ENCODE measurements at places on chromosomes 1 and 21.

GRCh38 chr1:34918386-34918976 is 11.0 kb downstream of the DLGAP3 start:
- DNase-seq, result no peak

DNA sequence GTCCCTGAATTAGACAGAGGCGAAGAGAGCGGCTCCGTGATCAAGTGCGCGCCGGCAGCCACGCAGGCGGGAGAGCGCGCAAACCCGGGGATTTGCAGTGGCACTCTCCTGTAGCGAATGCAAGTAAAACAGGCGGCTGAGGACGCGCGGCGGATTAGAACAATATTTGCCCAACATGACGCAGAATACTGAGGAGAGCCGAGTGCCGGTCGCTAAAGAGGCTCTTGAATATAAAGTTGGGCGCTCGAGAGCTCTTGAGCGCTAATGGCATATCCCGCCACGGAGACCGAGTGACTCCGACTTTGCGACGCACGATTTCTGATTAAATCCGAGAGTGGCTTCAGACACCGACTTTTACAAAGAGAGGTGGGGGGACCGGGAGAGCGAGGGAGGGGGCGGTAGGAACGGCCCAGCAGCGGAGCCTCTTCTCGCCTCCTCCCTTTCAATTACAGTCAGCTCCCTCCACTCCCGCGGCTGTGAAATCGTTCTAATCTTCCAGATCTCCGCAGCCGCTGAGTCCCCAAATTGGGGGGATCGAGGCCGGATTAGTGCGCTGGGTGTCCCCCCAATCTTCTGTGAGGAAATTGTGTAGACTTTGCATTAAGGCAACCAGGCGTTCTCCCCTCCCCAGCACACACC is 2.3 kb downstream of the PAX7 start:
- no peak for DNase-seq

DNA sequence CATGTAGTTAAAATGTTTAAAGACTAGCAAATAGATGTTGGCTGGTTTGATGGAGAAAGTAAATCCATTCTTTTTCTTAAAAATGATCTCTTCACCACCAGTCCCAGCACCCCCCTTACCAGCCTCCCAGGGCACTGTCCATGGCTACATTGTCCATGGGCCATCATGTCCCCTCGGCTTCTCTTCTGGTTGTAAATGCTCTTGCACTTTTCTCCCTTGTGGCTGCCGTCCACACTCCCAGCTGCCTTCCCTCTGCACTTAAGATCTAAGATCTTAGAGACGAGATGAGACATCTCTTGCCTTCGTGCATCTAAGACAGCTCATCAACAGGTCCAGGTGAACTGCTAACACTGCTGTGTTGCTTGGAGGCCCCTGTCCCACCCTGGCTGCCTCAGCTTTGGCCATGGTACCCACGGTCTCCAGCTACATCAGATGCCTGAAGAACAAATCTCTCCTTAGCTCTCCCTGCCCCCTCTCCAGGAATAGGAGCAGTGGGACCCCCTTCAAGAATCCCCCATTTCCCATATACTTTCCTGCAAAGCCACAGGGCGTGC is 11.1 kb downstream of the CAPN2 start:
- no peak for DNase-seq

- no peak for DNase-seq
These were observed 24.5 kb downstream of the SERINC2 start for GRCh38 chr1:31437433-31438037.

GRCh38 chr1:60573726-60574409 is 500.3 kb upstream of the C1orf87 start:
- DNase-seq, result no peak

DNA sequence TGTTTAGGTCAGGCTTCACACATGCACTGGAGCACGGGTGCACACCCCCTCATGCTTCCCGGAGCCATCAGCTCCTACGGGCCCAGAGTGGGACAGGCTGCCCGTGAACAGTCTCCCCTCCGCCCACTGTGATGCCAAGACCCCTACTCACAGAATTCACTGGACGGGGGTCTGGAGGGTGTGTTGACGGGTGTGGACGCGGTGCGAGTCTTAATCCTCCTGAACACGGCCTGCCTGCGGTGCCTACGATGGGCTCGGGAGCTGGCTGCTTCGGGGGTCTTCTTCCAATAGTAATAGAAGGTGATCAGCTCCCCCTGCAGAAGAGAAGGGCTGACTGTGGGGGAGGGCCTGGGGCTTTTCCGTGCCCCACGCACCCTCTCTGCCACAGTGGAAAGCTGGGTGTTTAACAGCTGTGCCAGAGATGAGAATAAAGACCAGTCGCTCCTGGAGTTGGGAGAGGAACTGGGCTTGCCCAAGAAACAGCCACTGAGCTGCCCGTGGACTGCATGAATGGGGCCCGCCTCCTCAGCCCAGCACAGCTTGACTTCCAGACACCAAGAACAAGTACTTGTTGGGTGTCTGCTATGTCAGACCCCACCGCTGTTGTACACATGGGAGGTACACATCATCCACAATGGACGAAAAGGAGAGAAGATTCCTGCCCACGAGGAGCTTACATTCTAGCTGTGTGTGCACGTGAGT is 47.9 kb downstream of the SLC45A1 start:
- DNase-seq, result no peak

- no peak for DNase-seq
These were observed 85.5 kb downstream of the CLIC4 start for GRCh38 chr1:24830680-24831272.

- DNase-seq, result no peak
These were observed 178.3 kb downstream of the TRABD2B start for GRCh38 chr1:47818682-47819573.

DNA sequence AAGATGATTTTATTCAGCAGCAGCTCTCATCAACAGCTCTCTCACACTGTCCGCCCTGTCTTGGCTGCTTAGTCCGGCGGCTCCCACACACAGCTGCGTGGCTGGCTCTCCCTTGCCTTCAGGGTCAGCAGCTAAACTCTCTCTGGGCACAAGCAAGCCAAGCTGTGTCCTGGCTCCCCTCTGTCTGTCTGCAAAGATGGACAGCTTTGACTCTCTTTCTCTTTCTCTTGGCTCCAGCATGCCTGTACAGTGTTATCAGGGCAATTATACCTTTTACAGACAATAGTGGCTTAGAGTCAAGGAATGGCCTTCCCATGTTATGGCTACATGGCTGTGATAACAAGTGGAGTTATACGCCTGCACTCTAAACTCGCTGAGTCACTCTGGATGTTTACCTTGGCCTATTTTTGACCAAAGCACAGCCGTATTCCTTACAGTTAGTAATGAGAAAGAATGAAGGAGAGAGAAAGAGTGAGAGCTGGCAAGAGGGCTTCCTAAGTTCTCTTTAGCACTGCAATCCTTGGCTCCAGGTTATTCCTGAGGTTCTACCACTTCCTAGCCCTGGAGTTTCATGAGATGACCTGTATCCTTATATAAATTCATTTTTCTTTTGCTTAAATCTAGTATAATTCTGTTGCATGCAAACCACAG is 59.9 kb upstream of the ZSWIM5 start:
- DNase-seq, result no peak

- DNase-seq, result no peak
These were observed 15.9 kb downstream of the PDXK start for GRCh38 chr21:43734928-43735229.

DNA sequence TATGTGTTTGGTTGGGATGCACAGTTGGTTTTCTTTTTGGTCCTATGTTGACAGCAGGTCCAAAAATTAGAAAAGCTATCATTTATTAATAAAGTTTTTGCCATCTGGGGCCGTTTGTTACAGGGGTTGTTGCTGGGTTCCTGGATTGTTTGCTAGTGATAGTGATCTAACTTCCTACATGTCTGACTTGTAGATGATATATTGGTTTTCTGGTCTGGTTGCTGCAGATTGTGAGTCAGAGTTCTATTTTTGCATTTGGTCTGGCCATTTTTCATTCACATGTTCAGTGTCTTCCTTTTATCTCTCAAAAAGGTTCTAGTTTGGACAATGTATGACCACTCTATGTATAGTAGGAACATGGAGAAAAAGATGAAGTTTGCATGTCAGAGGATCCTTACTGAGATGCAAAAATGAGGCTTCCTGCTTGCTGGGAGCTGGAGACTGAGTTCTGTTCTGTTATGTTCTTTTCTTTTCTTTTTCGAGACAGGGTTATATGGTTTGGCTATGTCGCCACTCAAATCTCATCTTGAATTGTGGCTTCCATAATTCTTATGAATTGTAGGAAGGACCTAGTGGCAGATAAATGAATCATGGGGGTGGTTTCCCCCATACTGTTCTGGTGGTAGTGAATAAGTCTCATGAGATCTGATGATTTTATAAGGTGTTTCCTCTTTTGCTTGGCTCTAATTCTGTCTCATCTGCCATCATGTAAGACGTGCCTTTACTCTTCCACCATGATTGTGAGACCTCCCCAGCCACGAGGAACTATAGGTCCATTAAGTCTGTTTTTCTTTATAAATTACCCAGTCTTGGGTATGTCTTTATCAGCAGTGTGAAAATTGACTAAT is 4.2 kb upstream of the NVL start:
- no peak for DNase-seq

- no peak for DNase-seq
These were observed 801 bp downstream of the TRAF5 start for GRCh38 chr1:211327346-211327921.

DNA sequence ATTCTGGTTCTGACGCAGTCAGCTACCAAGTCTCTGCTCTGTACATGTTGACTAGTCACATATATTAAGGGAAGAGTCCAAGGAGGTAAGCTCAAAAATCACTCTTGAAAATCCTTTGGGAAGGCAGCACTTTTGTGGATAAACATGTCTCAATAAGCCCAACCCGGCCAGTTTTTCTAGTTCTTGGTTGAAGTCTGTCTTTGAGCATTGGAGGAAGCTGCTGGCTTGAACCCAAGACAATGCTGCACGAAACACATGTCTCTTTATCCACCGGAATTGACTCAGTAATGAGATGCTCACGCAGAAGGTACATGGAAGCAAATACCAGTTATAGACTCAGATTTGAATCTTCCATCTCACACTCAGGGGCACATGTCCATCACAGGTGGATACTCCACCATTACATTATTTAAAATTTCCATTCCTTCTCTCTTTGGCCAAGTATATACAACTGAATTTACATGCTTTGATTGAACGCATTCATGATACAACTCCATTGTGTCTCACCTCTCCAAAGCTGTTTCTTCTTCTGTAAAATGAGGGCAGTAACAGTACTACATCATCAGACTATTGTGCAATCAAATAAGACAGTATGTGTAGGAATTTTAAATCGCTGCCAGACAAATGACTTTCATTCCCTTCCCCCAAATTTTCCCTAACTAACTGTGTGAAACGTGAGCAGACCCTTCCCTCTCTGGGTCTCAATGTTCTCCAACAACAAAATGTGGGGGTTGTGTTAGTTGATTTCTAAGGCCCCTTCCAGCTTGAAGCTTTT is 9.6 kb upstream of the GUCA2A start:
- peak; percentile 10 for DNase-seq

GRCh38 chr1:27557596-27558340 is 46.2 kb downstream of the AHDC1 start:
- DNase-seq, result no peak

GRCh38 chr1:193310564-193310963 is 124.2 kb upstream of the B3GALT2 start:
- DNase-seq, result no peak

DNA sequence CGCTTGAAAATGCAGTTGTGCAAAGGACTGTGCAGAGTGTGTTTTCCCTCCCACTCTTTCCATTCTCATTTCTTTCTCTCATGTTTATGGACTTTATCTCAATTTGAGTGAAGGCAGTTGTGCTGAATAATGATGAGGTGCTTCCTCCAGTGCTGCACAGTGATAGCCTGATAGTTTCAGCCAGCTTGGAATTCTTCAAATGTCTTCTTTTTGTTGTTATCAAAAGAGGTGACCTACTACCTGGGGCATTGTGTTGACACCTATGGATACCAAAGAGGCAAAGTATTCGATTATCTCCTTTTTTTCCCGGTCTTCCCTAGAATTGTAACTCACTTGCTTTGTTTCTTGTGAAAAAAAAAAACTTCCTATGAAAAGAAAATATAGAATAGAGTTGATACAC is 132.6 kb upstream of the ESRRG start:
- DNase-seq, result no peak

DNA sequence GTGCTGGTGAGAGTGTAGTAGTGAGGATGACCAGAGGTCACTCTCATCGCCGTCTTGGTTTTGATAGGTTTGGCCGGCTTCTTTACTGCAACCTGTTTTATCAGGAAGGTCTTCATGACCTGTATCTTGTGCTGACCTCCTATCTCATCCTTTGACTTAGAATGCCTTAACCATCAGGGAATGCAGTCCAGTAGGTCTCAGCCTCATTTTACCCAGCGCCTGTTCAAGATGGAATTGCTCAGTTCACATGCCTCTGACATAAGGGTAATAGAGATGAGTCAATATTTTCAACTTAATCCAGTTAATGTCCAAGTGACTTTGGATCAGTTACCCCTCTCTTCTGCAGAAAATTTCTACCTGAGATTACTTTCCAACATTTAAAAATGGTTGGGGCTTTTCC is 4.6 kb downstream of the NID1 start:
- no peak for DNase-seq

DNA sequence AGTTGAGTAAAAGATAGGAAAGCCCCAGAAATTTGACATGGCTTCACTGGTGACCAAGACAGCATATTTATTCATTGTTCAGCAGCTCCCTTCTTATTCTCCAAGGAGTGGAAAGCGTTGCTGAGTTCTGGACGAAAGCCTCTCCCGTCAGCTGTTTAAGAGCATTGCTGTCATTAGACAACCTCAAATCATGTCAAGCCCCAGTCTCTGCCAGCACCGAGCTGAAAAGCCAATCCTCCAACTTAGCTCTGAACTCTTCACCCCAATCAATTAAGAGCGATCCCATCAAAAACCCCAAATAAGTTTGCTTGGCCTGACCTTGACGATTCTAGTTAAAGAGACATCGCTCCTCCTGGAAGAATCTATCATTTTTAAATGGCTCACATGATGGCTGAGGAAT is 110.8 kb downstream of the PLPP3 start:
- no peak for DNase-seq

GRCh38 chr21:43767984-43768867 is 7.9 kb downstream of the CSTB start:
- no peak for DNase-seq

- DNase-seq, result no peak
These were observed 13.4 kb downstream of the TNFRSF8 start for GRCh38 chr1:12076425-12077005.

- DNase-seq, result no peak
These were observed 268.6 kb downstream of the SETD4 start for GRCh38 chr21:35791541-35792325.

DNA sequence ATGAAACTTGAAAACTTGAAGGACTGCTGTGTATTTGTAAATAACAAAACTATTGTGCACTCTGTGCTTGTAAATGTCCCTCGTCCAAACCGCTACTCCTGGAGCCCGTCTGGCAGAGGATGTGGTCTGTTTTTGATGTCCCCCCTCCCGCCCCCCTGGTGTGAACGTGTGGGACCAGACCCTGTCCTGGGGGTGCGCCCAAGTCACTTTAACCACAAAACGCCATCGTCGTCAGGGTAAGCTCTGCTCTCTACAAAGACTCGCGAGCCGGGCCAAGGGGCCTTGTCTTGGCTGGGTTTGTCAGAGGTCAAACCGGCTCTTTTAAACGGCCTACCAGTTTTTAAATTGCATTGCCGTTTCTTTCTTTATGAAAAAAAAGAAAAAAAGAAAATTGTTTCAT is 87.4 kb upstream of the TMEM51 start:
- DNase-seq, result no peak
